ENCODE measurements at places on chromosomes 1 and 21.

- DNase-seq: peak; percentile 51
Measured at GRCh38 chr1:109636201-109636952, 16.7 kb downstream of the AMPD2 start.

GRCh38 chr1:185406006-185406690, 89.1 kb upstream of the IVNS1ABP start:
- DNase-seq: no peak

DNA sequence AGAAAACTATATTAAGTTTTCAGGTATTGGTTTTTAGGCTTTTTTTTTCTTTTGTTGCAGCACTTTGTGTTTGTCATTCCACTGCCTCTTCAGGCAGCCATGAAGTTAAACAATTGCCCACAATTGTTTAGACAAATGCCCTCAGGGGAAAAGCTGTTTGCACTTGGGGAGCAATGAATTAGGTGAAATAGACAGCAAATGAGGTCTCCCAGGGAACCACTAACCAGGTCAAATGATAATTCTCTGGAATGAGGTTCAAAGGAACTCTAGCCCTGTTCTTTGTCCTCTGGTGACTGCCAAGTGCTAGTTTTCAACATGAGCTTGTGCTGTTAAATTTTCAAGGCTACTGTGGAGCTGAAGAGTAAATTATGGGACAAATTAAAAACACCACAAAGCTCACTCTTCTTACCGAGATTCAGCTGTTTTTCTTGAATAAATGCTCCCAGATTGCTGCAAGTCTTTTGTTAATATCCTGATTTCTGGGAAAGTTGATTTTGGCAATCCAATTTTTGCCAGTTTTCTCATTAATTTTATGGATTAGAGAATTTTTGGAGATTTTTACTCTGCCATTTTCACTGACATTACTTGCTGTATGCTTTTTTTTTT, 15.1 kb upstream of the MAB21L3 start:
- no peak for DNase-seq

DNA sequence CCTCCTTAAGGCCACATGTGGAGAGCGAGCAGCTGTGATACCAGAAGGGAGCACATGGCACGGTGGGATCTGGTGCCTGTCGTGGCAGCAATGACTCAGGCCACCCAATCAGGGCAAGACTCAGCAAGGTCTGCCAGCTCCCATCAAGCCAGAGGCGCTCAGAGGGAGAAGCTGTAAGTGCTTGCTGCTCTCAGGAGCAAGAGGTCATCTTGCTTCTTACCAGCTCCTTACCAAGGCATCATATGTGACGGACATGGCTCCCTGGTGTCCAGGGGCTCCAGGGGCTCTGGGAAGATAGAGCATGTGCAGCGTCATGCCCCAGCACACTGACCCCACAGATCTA, 72.9 kb downstream of the ITPKB start:
- DNase-seq: no peak

- DNase-seq: no peak
Measured at GRCh38 chr1:70820396-70820795, 227.2 kb downstream of the PTGER3 start.

DNA sequence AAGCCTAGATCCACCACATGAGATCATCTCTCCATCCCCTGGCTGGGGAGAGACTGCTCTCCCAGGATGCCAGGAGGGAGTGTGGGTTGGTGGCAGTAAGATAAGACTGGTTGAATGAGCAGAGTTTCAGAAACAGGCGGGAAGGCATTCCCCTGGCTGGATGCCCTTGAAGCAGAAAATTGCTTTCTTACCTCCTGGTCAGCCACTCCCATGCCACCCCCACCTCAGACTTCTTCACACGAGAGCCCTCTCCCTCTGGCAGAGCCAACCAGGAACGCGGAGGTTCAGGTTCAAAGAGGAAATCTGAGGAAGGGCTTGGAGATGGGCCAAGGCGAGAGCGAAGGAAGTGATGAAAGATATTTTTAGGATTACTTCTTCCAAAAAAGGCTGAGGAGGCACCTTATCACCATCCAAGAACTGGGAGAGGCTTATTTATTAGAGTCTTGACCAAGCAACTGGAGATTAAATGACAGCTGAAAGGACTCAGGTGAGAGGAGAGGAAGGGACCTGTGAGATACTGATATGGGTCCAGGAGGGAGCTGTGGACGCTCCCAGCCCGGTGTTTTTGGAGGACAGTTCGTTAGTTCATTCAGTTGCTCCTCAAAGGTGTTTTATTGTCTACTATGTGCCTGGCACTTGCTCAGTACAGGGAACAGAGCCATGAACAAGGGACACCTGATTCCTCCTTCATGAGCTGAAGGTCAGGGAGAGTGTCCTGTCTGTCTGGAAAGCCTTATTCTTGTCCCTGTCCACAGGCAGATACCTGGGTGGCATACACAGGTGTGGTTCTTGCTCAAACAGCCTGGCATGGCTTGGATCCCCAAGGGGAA, 18.9 kb upstream of the SLC26A9 start:
- peak; percentile 43 for DNase-seq

- no peak for DNase-seq
Measured at GRCh38 chr1:164922585-164922984, 363.6 kb downstream of the PBX1 start.

DNA sequence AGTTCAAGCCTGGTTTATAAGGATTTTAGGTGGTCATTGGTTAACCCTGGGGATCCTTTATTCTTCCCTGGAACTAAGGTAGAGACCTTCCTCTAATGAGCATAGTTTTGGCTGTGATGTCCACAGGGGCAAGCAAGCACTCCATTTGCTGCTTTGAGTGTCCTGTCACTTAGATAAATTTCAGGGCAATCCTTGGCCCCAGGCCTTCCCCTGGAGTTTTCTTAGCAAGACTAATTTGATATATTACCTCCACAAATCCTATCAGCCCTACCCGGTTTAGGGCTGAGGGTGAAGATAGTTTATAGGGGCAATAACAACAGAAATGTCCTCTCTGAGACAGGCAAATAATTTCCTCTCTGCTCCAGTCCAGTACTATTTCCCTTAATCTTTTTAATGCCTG, 166.6 kb downstream of the CYYR1 start:
- no peak for DNase-seq

GRCh38 chr1:52588027-52588426, 14.1 kb upstream of the GPX7 start:
- no peak for DNase-seq

DNA sequence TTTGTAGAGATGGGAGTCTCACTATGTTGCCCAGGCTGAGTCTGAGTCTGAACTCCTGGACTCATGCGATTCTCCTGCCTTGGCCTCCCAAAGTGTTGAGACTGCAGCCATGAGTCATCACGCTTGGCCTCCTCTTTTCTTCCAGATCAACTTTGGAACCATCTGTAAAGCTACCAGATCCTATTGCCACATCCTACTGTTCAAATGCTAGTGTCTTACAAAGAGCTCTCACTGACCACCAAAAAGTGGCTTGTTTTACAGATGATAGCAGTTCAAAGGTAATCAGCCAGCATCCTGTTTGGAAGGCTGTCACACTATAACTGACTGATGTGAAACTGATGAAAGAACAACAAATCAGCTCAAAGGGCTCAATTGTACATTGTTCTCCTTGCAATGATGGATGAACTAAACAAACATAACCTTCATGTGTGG, 221.6 kb downstream of the AKT3 start:
- peak; percentile 6 for DNase-seq

- DNase-seq: no peak
Measured at GRCh38 chr21:15872236-15872635, 142.5 kb downstream of the USP25 start.

DNA sequence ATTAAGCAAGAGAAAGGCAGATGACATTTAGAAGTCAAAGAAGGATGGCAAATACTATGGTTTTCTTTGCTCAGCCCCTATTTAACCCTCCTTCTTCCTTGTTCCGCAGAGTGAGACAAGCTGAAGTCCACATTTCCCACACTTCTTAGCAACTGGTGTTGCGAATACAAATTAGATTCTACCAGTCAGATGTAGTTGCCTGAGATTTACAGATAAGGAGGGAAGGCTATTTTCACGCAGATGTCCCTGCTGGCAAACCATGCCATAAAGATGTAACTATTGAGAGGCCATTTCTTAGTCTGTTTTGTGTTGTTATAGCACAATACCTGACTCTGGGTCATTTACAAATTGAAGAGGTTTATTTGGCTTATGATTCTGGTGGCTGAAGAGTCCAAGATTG, 84.3 kb downstream of the ZC3H11B start:
- no peak for DNase-seq

DNA sequence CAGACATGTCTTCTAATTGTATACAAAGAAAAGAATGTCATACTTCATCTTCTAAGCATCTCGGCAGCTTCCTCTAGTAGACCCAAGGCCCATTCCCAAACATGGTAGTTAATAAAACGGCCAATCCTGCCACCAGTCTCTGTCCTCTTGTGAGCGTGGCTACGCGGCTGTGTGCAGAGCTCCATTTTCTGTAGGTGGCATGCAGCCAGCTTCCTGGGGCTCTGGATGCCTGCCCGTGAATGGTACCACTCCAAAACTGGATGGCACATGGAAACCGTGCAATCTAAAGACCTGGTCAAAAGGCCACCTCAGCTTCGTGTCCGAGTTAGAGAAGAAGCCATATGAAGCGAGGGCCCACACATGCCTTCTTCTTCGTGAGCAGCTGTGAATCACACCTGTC, 110.7 kb downstream of the SIPA1L2 start:
- no peak for DNase-seq

- DNase-seq: no peak
Measured at GRCh38 chr1:17525996-17526686, 13.4 kb upstream of the ARHGEF10L start.

DNA sequence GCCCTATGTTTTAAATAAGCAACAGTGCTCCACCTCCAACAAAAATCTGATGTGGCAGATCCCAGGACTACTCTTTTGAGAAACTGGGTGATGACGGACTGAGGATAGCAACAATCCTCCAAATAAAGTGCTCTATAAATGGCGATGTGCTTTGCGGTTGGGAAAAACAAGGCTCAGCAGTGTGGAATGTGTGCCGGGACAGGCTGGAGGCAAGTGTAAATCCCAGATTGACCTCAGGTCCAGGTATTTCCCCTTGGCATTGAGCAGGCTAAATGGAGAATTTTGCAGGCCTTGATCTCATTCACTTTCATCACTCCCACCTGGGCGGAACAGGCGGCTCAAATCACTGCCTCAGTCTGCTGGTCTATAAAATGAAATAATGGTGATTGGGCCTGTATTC, 35.1 kb downstream of the LRRC42 start:
- no peak for DNase-seq

- no peak for DNase-seq
Measured at GRCh38 chr1:43878854-43879253, 54.7 kb upstream of the ARTN start.

DNA sequence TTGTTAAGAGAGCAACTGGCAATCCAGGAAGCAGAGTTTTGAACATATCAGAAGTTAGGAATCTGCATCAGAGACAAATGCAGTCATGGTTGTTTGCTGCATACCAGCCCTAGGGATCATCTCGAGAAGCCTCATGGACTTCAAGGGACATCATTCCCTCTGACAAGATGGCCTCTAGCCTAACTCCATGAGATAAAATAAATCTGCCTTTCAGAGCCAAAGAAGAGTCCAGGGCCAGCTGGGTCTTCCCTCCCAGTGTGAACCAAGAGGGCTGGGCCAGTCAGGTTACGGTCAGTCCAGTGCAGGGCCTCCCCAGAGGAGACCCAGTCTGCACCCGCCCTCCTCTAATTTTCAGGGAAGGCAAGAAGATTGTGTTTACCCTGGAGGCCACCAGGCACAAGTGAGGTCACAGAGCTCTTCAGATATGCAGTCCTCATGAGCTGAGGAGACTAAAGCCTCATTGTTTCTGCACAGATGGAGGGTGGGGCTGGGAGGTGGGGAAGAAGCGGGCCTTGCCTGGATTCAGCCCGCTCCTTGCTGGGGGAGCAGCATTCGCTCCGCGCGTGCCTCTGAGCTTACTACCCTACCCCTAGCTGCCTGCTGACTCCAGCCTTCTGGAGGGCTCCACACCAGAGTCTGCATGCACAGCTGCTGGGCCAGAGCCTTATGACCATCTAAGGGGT, 52.8 kb downstream of the CAPN2 start:
- no peak for DNase-seq

- no peak for DNase-seq
Measured at GRCh38 chr1:41698916-41699860, 214.7 kb upstream of the EDN2 start.

DNA sequence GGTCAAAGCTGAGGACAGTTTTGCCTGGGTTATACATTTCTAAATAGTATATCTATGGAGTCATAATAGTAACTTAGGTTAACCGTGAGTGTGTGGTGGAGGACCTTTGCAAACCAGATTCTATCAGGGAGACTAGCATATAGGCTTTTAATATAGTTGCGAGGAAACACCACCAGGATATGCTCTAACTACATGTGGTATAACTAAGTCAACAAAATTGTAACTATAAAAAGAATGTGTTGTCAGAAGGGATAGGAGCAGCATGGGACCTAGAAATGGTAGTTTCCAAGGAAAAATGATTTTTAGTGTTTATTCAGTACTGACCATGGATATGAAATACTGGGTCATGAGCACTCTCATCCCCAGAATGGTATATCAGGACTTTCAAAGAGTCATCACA, 338.1 kb downstream of the TGFB2 start:
- no peak for DNase-seq

GRCh38 chr1:205440476-205441317, 15.1 kb downstream of the BLACAT1 start:
- no peak for DNase-seq

GRCh38 chr1:22772014-22772413, 61.4 kb downstream of the EPHB2 start:
- DNase-seq: no peak

GRCh38 chr1:231869364-231869763, 242.8 kb downstream of the DISC1 start:
- no peak for DNase-seq

Measured in MG63 (cell line).